Kasumi-1 (cell line): ENCODE measurements at places on chromosomes 5 and 9.

DNA sequence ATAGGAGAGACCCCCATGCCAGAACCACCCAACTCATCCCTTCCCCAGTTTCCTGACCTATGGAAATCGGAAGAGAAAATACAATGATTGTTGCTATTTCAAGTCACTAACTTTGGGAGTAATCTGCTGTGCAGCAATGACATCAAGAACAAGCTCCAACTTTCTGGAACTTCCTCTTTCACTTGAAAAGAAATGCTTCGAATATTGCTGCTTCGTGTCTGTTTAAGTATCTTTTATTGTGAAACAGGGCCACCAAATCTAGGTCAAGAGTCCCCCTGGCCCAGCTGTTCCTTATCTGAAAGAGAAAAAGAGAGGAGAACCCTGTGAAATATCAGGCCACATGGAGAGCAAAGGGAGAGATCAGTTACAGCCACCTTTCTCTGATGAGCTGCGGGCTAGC is 59.4 kb upstream of the DNAH5 start:
- peak; percentile 21 for DNase-seq

- peak; percentile 70 for DNase-seq
Observed at GRCh38 chr9:87516222-87516925, 18.7 kb downstream of the DAPK1 start.

GRCh38 chr5:79235634-79236361 is at the start of gene JMY:
TSS of gene JMY (plus strand) at chr5:79236131. CDS start at chr5:79236651, 520 bp downstream.
- peak; percentile 85 for DNase-seq

- DNase-seq, result no peak
Observed at GRCh38 chr9:91809581-91810285, 140.3 kb downstream of the ROR2 start.

DNA sequence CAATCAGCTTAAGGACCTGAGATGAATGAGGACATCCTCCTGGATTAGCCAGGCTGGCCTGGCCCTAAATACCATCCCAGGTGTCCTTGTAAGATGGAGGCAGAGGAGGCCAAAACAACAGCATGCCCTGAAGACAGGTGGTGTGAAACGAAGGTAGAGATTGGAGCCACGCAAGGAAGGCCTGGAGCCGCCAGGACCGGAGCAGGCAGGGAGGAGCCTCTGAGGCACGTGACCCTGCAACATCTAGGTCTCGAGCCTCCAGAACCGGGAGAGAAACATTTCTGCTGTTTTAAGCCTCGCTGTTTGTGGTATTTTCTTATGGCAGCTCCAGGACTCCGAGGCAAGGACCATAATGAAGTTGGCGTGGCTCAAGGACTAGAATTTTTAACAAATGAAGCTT is 9.7 kb upstream of the COL5A1 start:
- no peak for DNase-seq
